NCI-H1417 treated with DMSO at 0.1 percent for 48 hours (cell line): ENCODE measurements at places on chromosomes 1 and 21.

- DNase-seq = no peak
Observed at GRCh38 chr1:232483826-232484225, 146.1 kb downstream of the SIPA1L2 start.

DNA sequence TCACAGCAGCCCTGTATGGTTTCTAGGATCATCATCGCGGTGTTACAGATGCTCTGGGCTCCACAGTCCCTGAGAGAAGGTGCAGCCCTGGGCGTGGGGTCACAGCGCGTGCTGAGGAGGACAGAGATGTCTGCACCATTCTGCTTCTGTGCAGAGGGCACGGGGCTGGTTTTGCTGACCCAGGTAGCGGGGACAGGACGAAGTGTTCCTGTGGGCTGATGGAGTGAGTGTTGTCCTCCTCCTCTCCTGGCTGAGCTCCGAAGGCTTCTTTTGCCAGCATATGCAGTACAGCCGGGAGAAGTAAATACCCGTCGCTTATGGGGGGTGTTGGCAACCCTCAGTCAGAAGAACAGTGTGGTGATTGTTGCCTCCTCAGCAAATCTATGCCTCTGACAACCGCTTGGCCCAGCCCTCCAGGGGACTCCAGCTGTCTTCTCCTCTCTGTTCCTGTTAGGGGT is 101.5 kb downstream of the DDX20 start:
- no peak for DNase-seq

- DNase-seq = no peak
Observed at GRCh38 chr21:31897311-31897710, 24.5 kb downstream of the HUNK start.

GRCh38 chr1:152741656-152742055 is 16.2 kb upstream of the KPRP start:
- no peak for DNase-seq

DNA sequence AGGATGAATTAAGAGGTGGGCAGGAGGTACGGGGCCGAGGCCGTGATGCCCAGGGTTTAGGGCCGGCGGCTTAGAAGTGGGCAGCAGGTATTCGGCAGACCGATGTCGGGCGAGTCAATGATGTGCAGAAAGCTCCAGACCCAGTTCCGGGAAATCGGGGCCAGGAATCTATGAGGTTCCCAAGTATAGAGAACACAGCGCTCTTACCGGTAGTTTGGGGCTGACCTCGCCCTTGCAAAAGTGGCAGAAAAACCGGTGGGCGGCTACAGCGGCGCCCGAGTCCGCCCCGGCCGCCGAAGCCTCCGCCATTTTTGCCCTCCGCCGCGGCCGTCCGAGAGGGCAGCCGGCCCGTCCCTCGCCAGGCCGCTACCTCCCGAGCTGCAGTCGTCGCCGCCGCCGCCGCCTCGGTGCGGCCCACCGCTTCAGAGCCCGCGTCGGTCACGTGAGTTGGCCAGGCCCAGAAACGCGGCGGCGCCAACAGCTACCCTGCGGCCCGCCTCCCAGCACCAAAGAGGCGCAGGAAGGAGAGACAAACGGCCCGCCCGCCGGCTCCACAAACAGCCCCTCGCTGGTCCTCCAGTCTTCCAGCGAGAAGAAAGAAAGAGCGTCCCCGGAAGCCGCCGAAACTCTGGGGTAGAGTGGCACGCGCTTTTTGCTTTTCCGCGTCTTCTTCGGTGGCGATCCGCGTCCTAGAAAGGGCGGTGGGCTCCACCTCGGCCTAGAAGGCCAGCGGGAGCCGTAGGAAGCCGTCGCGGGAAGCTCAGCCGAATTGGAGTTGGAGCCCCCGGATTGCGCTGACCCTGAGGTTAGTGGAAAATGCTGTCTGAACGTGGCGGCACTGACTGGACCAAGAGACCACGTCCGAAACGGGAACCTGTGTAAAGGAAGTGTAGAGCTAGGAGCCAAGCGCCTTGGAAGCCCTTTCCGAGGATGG is at the start of the genes POLR3C and RNF115:
TSS of gene POLR3C (plus strand) at position 636 of the 934 bp plus-strand sequence. CDS start 1,577 bp downstream, outside the sequence.
TSS of gene RNF115 (minus strand) at position 531 of the 934 bp plus-strand sequence. CDS start at position 309, 222 bp downstream.
- peak; percentile 39 for DNase-seq

DNA sequence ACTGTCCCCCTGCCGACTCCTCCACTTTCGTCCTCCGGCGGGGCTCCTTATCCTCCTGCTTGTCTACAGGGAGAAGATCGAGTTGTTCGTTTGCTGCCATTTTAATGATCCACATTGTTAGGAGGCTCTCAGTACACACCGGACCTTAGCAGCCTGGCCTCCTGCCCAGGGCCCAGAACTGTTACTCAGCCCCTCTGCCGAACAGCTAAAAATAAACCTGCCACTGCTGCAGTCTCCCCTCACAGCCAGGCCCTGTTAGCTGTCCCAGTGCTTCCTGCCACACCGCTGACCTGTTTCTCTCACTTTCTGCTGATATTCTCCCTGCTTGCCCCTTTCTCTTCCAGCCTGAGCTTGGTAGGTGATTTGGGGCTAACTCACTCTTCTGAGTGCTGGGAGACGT is 8.3 kb downstream of the MAPKAPK2 start:
- no peak for DNase-seq

GRCh38 chr1:64967381-64967780 is 1.0 kb upstream of the JAK1 start:
- no peak for DNase-seq

DNA sequence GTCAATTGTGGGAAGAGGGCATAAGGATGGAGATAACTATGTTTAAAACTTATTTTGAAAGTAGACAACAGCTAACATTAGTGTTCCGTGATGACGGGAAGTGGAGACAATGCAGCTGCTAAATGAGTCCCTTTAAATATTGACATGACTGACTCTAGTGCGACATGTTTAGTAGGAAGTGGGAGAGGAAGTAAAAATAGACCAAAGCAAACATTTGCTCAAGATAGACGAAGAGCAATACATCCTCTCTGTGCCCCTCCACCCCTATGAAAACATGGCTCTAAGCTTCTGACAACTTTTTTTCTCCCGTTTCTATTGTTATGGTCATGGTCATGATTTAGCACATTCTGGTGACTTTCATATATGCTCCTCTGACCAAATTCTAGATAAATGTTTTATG is 60.0 kb upstream of the HMCN1 start:
- DNase-seq = no peak

DNA sequence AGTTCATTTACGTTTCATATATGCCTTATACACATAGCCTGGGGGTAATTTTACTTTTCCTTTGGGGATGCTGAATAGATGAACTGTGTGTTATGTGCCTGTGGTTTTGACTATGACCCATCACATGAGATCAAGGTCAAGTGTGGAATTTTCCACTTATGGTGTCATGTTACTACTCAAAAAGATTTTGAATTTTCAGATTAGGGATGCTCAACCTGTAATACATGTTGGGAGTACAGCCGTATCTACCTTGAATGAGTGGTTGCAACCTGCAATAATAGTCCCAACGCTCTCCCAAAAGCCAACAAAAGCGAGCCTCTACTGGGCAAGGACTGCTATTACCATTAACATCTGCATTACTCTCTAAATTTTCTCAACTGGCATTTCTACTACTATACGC is 68.5 kb upstream of the SDC3 start:
- DNase-seq = no peak

GRCh38 chr1:236172041-236172579 is 29.8 kb downstream of the GPR137B start:
- DNase-seq = no peak

GRCh38 chr1:12546771-12547585 is 71.0 kb downstream of the DHRS3 start:
- DNase-seq = no peak

GRCh38 chr1:153217212-153217611 is at the start of gene PRR9:
TSS of gene PRR9 (plus strand) at chr1:153217584. CDS start at chr1:153218145, 561 bp downstream.
- no peak for DNase-seq

- DNase-seq = no peak
Observed at GRCh38 chr21:29506947-29507346, 208.2 kb downstream of the BACH1 start.

DNA sequence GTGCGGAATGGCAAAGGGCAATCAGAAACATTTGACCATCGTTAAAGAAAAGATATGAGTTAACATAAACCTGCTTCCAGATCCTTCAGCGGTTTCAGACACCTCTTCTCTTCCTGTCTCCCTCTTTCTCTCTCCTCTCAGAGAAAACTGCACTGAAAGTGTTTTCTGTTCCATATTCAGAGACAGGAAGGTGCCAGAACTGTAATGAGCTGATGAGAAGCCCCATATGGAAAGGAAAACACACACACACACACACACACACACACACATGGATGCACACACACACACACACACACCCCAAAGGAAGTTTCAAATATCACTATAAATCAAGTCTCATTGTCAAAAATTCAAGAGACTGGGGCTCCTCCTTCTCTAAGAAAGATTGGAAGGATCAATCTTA is 515.5 kb downstream of the NUF2 start:
- no peak for DNase-seq

DNA sequence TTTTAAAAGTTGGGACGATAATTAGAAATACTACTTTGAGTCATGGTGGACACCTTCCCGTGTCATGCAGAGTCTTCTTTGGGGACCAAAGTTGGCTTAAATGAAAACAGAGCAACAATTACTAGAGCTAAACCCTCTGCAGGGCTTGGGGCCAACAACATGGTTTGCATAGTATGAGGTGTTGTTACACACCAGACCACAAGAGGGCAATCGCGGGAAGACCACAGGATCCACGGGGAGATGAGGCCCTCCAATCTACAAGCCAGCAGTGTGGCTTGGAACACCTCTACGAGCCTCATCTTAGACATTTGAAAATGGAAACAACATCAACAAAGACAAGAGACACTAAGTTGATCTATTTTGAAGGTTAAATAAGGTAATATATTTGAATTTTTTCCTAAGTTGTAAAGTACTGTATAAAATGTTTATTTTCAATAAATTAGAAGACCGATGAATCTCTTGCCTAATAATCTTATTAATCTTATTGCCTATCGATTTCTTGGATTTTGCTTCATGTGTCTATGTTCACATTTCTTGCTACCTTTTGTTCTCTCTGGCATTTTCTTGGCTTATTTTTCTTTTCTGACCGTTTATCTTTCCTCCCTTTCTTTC is 8.2 kb upstream of the SMCP start:
- DNase-seq = no peak

- peak; percentile 92 for DNase-seq
Observed at GRCh38 chr1:109959974-109960744, 24.4 kb upstream of the AHCYL1 start.

GRCh38 chr21:36661511-36662309 is 37.2 kb upstream of the SIM2 start:
- DNase-seq = no peak
